Activated CD4-positive, alpha-beta memory T cell treated with anti-CD3 and anti-CD28 coated beads for 36 hours (primary cell): ENCODE measurements at places on chromosomes 6 and 20.

DNA sequence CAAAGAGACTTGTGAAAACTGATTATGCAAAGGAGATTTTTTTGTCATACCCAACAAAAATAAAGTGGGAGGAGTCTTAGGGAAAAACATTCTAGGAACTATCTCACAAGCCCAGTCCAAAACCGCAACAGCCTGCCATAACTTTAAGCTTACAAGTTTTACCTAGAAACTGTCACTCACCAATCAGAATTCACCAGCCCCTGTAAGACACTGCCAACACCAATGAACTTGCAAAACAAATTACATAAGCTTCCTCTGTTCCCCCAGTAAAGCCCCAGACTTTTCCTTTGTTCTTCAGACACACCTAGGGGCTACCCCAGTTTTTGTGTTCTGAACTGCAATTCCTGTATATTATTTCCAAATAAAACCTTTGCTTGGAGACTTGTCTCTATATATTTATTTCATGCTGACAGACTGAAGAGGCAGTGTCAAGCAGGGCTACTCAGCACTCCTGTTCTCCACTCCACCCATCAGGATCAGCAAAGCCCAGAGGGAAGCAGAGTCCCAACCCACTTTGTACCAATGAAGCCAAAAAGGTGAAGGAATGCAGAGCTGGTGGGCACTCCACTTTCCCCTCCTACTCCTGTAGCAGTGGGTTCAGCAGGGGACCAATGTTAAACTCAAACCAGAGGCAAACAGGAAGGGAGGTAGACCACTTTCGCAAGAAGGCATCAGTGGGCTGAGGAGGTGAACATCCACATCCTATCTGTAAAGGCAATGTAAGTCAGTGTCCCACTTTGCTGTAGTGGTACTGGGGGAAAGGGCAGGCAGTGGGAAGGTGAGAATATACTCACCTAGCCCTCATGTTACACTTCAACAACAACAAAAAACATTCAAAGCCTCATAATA lies 142.5 kb upstream of the RUNX2 start:
- no peak for DNase-seq

DNA sequence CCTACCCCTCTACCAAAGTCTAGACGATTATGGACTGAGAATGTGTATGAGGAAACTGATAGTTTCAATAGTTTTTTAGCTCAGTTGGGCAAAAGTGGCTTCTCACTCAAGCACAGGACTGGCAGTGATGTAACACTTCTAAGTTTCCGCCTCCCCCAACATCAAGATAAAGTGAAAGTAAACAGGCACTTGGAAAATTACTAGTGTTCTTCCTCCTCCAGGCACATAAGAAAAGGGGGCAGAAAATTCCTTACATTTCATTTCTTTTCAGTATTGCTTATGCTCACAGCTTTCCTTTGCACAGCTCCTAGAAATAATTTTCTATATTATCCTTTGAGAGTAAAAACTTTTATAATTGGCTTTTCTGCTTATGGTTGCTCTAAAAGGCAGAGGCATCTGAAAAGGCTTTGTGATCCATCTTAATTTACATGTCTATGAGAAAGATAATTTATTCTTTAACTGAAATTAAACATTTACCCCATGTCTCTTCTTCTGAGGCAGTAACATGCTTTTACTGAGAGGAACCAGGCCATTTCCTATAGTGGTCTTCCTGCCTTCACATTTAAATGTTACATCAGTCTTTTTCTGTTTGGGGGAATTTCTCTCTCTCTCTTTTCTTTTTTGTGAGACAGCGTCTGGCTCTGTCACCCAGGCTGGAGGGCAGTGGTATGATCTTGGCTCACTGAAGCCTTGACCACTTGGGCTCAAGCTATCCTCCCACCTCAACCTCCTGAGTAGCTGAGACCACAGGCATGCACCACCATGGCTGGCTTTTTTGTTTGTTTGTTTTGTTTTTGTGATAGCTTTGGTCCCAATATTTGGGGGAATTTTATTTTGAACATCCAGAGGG lies 65.0 kb upstream of the EEF1A1 start:
- DNase-seq = peak; percentile 45

- DNase-seq = no peak
These were observed 31.4 kb downstream of the KCNK17 start for GRCh38 chr6:39282774-39283173.

DNA sequence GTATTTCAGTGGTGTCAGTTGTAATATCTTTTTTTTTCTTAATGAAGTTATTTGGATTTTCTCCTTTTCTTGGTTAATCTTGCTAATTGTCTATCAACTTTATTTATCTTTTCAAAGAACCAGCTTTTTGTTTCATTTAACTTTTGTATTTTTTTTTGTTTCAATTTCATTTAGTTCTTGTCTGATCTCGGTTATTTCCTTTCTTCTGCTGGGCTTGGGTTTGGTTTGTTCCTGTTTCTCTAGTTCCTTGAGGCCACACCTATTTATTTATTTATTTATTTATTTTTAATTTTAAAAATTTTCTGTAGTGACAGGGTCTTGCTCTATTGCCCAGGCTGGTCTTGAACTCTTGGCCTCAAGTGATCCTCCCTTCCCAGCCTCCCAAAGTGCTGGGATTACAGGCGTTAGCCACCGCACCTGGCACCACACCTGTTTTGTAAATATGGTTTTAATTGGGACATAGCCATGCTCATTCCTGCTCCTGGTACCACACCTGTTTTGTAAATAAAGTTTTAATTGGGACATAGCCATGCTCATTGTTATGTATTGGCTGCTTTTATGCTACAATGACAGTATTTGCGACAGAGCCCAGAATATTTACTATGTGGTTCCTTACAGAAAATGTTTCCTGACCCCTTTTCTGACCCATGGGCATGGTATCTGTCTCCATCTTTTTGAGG lies 22.2 kb downstream of the KDM1B start:
- DNase-seq = no peak

DNA sequence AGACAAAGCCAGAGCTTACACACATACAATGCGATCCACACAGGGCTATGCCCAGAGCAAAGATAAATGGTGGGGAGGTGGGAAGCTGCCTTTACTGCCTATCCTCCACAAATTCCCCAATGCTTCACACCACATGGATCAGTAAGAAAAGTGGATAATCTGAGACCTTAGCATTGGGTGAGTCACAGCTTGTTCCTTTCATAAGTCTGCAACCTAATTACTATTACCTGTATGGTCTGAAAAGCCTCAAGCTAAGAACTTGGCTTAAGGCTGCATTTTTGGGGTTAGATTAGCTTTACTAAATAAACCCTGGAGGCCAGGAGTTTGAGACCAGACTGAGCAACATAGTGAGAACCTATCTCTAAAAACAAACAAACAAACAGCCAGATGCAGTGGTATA lies 66.0 kb upstream of the BTBD3 start:
- DNase-seq = no peak

DNA sequence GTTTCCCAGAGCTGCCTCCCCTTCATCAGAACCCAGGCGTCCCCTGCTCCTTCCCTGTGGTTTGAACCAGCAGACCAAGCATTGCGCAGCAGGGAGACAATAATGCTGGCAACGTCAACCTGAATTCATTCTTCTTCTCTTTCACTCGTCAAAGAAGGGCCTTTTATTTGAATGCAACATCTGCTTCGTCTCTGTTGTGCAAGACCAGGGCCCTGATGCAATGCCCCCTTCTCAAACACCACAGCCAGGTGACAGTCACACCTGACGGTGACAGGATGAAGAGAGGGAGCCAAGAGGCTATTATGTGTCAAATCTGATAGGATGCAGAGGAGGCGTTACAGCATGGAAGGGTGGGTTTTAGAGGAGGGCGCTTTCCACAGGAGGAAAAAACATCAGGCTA lies 8.0 kb downstream of the INSM1 start:
- DNase-seq = no peak

GRCh38 chr6:28478518-28478917 lies 35.2 kb upstream of the ZSCAN23 start:
- DNase-seq = no peak

- DNase-seq = no peak
These were observed 60.2 kb downstream of the CTCFL start for GRCh38 chr20:57464642-57465211.

DNA sequence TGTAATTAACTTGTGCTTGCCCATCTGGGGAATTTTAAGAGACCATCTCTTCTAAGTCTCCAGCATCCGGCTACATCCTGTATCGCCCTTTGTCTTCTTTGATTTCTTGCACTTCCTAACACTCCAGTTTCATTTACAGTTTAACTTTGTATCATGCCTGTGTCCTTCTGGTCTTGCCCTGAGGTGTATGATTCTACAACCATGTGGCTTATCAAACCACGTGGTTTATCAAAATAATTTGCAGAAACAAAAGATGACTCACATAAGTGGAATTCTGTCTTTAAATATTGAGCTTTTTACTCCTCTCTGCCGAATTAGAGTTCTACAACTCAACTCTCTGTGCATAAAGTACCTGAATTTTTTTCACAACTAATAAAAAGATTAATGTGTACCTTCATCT lies 580.7 kb downstream of the KIF16B start:
- no peak for DNase-seq

DNA sequence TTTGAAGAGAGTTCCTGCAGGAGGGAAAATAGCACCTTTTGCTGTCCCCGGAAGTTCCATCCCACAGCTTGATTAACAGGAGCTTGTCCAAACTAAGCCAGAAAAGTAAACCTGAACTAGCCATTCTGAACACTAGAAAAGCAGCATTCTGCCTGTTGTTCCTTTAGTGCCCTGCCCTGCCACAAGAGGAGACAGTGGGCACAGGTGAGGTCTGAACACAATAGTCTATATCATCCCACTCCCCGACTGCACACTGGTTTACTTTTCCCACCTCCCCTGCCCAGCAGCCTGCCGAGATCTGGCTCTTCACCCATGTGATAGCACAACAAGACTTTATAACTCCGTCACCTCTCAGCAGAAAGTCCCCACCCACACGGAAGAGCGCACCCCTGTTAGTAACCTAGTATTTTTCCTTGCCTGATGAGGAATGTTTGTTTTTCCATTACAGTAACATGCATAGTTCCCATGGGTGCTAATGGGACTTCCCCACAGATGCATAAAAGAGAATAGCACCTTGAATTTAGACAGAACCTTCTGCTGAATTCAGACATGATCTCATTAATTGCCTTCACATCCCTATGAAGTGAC lies 59.7 kb downstream of the TFAP2A start:
- peak; percentile 10 for DNase-seq

- DNase-seq = no peak
These were observed 153.1 kb downstream of the GMPR start for GRCh38 chr6:16391451-16391912.

DNA sequence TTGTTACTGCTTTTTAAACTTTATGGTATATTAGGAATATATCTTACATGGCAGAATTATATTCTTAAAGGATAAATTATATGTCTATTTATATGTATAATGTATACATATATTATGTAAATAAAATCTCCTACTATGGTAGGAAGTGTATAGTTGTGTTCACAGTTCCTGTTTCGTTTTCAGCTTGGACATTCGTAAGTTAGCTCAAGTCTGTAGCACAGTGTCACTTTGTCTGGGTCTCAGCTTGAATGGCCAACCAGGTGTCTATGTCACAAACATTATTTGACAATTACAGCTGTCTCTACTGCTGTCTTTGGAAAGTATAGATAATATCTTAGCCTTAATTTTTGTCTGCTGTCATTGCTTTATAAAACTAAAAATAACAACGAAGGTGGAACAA lies 303.9 kb downstream of the CDKAL1 start:
- no peak for DNase-seq

GRCh38 chr6:22899426-22899825 lies 330.1 kb downstream of the HDGFL1 start:
- no peak for DNase-seq

- DNase-seq = no peak
These were observed 125.9 kb downstream of the OGFRL1 start for GRCh38 chr6:71414486-71414885.

- DNase-seq = no peak
These were observed 32.2 kb downstream of the RREB1 start for GRCh38 chr6:7139835-7140470.

GRCh38 chr6:169384291-169384690 lies 130.6 kb upstream of the THBS2 start:
- DNase-seq = no peak

- no peak for DNase-seq
These were observed 45.3 kb downstream of the JARID2 start for GRCh38 chr6:15290962-15291704.

GRCh38 chr20:11447371-11448100 lies 470.2 kb upstream of the BTBD3 start:
- no peak for DNase-seq

GRCh38 chr20:41453010-41453950 lies 86.7 kb upstream of the EMILIN3 start:
- no peak for DNase-seq

DNA sequence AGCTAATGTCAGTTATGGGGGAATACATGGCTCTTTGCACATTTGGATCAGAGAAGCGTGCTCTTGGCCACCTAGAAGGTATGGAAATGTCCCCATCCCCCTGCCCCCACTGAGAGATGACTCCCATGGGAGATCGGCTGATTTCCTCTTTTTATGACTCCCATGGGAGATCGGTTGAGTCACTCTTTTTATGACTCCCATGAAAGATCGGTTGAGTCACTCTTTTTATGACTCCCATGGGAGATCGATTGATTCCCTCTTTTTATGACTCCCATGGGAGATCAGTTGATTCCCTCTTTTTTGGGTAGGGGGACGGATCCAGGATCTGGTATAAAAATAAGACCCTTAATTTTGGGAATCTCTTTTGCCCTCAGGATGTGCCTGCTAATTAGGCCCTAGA lies 10.3 kb upstream of the TAAR9 start:
- DNase-seq = no peak

GRCh38 chr20:34971561-34972235 lies 16.0 kb downstream of the MYH7B start:
- no peak for DNase-seq

DNA sequence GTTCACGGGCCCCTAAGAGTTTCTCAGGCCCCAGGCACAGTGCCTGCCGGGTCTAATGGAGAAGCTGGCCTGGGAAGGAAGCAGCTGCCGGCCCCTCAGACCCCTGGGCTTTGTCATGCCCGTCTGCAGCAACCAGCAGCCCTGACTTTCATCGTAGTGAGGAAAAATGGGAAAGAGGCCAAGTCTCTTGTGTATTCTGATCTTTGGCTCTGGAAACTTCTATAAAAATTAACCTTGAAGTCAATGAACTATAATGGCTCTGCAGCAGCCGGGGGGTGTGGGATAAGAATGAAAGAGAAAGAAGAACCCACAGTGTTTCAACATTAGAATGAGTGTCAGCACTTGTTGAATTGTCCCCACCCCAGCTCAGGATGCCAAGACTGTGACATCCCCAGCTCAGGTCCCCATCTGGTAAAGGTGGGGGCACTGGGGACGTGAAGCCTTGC lies 12.9 kb downstream of the TGM2 start:
- no peak for DNase-seq

- DNase-seq = no peak
These were observed 114.9 kb upstream of the ATXN1 start for GRCh38 chr6:16876201-16876600.
